Stimulated activated CD4-positive, alpha-beta T cell treated with anti-CD3 and anti-CD28 coated beads, Interleukin-1b, Interleukin-23, amount 100 ng/mL, for 24 hours (primary cell): ENCODE measurements at places on chromosomes 4 and X.

DNA sequence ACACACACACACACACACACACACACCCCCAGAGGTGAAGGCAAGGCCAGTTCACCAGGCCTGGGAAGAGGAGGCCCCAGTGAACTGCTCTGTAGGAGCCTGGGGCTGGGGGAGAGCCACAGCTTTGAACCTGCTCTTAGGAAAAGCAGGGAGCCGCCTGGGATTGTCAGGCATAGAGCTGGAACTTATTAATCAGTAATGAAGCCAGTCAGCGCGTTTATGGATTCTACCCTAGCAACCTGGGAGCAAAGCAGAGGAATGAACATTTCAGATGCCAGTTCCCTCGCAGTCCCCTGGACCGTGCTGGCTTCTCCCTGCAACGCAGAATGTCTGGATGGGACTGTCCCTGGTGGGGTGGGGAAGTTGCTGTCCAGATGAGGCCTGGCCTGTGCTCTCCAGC, 45.3 kb upstream of the DDX3X start:
- no peak for DNase-seq

DNA sequence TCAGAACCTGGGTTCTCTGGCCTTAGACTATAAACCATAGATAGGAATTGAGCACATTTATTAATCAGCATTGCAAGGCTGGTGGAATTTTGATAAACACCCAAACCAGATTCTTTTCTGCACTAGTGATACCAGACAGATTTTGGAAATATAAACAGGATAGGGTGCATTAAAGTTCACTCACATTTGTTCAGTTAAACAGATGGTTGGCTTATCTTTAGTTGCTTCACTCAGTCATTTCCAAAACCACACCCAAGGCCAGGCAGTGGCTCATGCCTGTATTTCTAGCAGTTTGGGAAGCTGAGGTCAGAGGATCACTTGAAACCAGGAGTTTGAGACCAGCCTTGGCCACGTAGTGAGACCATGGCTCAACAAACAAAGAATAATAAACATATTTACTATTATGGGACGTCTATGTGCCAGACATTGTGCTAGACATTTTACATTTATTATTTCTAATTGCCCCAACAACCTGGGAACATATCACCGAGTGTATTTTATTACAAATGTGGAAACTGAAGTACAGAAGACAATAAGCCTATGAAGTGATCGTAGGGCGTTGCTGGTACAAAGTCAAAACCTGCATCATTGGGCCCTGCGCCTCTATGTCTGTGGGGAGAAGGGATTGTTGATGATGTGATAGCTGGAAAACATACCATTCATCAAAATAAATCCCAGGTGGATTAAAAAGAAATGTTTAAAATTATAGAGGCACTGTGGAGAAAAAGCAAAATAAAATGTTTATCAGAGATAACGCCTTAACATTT, 15.0 kb downstream of the ADD1 start:
- DNase-seq: no peak

DNA sequence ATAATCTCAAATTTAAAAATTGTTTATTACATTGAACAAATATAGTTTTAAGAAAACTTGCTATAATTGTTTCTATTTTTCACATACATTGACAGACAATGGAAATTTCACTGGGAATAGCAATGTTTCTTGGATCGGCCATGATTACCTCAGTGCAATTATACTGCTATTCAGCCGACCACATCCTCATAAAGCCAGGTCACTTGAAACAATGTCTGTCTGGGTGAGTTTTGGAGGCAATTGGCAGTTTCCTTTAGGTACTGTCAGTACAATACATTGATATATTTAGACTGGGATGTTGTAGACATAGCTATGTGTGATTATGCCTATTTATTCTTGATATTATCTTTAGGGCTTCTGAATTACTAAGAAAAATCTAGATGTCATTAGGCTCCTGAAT, 89.5 kb upstream of the VEGFC start:
- DNase-seq: no peak

GRCh38 chr4:126529997-126530396, 1102.8 kb upstream of the INTU start:
- no peak for DNase-seq

- DNase-seq: no peak
Measured at GRCh38 chr4:24690436-24690835, 104.9 kb upstream of the SOD3 start.

DNA sequence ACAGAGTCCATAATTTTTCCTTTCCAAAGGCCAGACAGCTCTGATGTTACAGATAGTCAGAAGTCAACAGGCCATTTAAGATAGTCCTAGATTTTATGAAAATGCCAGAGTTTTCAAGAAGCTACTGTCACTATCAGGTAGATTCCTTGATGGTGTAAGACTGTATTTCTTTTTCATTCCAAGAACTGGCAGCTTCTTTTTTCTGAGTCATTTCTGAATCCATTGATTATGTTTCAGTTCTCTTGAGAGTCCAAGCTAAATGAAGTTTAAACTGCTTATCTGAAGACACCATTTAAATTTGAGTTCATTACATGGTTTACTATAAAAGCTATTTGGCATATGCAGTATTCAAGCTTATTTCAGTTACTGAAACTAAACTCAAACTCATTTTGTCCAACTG, 44.6 kb downstream of the RASSF6 start:
- DNase-seq: no peak

- no peak for DNase-seq
Measured at GRCh38 chr4:185682236-185682635, 129.8 kb downstream of the SORBS2 start.

GRCh38 chr4:153735906-153736461, 23.8 kb downstream of the RNF175 start:
- no peak for DNase-seq

GRCh38 chrX:140149761-140150160, 184.4 kb upstream of the CXorf66 start:
- no peak for DNase-seq

GRCh38 chrX:119760026-119760877, 1.9 kb downstream of the SOWAHD start:
- DNase-seq: no peak
